ENCODE measurements at places on chromosomes 16 and 17.
A peak's percentile ranks its signal among the peaks of the same experiment; 100 is the strongest.

DNA sequence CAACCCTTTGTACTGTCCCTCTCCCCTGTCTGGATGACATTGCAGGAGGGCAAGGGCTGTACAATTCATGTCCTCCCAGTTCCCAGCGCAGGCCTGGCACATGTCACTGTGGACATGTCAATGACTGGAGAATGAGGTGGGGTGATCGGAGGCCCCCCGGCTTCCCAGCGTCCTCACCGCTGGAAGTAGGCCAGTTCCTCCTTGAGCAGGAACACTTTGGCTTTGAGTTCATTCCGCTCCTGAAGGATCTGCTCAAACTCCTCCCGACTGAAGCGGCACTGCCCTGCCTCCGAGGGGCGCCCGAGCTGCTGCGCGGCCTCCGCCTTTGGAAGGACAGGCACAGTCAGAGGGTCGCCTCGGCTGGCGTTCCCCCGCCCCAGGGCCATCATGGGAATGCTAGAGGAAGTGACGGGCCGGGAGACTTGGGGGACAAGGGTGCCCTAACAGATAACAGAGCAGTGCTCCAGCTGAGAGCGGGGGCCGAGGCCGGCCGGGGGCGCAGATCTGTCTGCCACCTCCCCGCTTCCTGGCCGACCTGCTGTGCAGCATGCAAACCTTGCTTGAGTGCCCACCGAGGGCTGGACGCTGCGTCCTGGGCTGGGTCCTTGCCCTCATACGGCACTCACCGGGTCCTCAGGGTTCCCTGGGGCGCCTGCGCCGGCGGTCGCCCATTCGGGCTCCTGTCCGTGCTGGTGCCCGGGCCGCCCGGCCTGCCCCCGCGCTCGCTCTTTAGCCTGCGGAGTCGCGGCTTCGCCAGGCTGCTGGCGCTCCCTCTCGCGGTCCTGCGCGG, 1.3 kb downstream of the RILP start:
- no peak for DNase-seq

GRCh38 chr16:12612598-12613101, 191.0 kb downstream of the CPPED1 start:
- DNase-seq: no peak

GRCh38 chr17:17533901-17534441, 37.8 kb upstream of the RASD1 start:
- no peak for DNase-seq

DNA sequence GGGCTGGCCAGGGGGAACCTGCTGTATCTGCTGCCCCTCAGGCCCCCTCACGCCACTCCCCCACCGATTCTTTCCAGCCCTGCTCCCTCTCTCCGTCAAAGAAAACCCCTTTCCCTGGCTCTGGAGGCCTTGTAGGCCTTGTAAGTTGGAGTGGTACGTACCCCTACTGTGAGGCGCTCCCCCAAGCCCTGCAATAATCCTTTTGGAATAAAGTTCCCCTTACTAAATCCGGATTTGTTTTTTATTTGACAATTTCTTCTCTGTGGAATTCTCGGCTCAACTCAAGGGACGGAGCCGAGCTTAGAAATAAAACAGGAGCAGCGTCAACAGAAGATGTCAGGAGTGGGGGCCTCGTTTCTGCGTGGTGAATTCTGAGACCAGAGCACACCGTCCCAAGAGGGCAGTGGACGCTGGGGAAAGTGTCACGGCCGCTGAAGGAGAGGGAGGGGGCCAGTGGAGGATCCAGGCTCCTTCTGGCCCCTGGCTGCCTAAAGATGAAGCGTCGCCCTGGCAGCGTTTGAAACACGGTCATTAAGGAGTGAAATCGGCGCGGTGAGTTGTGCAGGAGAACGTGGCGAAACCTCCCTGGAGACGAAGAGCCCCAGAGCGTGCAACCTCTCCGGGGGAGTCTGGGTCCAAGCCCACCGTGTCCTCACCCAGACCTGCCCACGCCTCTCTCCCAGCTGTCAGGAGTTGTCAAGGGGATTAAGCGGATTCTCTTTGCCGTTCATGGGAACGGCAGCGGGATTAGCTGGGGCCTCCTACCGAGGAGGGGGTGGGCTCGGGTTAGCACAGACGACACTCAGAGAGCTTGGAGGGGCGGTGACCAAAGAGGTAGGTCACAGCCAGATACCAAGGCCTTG, 47.0 kb downstream of the SLC7A5 start:
- no peak for DNase-seq

DNA sequence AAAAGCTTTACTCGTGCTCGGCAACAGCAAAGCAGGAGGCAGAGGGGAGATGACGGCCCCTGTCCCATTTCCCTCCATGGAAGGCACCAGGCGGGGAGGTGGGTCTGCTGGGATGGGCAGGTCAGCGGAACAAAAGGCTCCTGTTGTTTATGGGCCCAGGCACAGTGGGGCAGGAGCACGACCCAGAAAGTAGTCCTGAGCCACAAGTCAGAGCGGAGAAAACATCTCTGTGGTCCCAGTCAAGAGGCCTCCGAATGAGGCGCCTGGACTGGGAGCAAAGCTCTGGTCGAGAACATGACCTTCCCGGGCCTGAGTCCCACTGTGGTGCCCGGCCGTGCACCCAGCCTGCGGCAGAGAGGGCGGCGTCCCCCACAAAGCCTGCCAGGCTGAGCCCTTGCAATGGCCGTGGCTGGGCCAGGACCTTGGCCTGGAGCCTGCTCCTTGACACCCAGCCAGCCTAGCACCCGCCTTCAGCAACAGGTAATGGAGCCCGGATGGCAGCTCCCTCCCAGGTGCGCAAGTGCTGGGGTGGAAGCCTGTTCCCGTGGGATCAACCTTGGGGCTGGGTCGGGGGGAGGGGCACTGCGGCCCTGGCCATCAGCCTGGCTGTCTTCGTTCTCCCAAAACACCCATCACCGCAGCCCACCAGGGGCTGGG, 3.6 kb downstream of the RFNG start:
- DNase-seq: no peak

DNA sequence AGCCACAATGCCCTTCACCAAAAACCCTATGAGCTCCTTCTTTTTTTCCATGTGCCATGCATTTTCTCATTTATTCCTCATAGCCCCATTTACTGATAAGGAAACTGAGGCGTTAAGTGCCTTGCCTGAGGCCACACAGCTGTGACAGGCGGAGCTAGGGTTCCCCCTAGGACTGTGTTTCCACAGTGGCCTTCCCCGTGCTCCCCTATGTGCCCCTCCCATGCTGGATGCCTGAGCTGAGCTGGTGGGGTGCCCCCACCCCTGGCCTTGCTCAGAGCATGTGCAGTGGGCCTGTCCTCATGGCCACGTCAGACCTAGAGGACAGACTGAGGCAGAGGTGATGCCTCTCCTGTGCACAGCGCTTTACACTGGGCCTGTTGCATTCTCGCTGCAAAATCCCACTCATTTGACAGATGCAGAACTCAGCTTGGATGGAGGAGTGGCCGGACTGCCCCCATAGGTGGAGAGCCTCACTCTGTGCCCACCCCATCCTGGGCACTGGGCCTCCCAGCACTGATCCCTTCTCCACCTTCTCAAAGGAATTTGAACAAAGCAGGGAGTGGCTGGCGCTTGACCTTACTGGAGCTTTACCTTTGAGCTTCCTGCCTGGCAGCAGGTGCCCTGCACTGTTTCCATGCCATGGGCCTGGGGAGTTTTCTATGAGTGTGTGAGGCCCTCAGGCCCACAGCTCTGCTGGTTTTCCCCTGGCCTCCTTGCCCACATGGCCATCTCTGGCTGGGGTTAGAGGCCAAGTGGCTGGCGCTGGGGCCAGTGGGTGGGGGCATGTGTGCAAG, 2.6 kb downstream of the MAP2K3 start:
- DNase-seq: no peak

DNA sequence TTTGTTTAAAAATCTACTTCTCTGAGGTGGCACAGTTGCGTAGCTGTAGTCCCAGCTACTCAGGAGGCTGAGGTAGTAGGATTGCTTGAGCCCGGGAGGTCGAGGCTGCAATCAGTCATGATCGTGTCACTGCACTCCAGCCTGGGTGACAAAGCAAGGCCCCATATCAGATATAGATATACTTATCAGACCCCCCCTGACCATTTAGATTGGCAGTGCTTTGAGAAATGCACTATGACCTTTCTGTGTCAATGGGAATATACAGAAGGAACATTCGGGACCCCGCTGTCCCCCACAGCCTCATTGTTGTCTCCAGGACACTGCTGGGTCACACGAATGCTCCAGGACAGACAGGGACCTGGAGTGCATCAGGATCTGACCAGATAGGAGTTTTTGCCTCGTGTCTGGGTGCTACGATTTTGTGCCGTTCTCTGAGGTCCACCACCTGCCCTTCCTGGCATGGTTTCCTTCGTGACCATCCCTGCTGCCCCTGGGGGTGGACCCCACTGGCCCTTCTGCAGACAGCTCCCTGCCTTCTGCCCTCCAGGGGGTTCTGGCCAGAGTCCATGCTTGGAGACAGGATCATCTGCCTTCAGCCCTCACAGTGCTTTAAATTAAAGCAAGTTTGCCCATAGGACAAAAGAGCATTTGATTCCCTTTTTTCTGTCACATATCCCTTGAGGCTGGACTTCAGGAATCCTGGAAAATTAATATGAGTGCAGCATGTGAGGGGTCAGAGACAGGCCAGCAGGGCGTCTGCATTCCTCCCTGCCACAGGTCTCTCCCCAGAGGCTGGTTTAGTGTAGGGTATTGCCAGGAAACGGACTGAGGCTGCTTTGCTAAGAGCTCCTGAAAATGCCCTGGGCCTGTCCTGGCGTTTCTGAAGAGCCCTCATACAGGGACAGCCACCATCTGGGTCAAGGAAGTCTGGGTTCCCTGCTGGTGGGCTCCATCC, 19.3 kb downstream of the PLD6 start:
- no peak for DNase-seq

- no peak for DNase-seq
These were observed 13.6 kb upstream of the CBFB start for GRCh38 chr16:67015313-67015731.

GRCh38 chr17:7235693-7236665, 1.7 kb upstream of the DVL2 start:
- no peak for DNase-seq

DNA sequence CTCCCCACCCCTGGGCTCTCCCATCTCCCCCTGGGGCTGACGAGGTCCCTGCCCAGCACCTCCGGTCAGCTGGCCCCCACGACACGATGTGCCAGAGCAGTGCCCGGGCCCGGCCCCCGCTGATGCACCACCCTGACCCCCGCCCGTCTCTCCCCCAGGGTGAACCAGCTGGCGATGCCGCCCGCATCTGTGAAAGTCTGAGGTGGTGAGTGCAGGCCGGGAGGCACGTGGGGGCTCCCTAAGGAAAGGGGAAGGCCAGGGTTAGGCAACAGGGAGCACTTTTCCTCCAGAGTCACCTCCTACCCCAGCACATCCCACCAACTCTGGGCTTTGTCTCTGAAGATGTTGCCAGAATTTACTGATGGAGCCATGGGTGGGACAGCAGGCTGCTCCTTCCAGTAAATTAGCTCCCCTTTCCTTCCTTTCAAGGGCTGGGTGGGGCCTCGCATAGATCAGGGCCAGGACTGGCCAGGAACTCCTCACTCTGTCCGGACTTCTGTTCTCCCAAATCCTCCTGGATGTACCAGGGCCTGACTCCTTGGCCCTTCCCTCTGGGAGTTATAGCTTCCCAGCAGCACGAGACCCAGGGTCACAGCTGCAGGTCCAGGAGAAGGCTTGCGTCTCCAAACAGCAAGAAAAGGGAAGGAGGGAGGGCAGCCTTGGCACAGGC, 18.3 kb downstream of the MYBBP1A start:
- peak; percentile 7 for DNase-seq

- no peak for DNase-seq
These were observed 63.5 kb downstream of the PARN start for GRCh38 chr16:14566599-14566998.

- DNase-seq: no peak
These were observed 75.6 kb upstream of the HNF1B start for GRCh38 chr17:37820313-37820994.

- DNase-seq: no peak
These were observed 36.1 kb upstream of the HELZ start for GRCh38 chr17:67281053-67281452.

- DNase-seq: no peak
These were observed 388.2 kb upstream of the MAF start for GRCh38 chr16:79988721-79989220.

DNA sequence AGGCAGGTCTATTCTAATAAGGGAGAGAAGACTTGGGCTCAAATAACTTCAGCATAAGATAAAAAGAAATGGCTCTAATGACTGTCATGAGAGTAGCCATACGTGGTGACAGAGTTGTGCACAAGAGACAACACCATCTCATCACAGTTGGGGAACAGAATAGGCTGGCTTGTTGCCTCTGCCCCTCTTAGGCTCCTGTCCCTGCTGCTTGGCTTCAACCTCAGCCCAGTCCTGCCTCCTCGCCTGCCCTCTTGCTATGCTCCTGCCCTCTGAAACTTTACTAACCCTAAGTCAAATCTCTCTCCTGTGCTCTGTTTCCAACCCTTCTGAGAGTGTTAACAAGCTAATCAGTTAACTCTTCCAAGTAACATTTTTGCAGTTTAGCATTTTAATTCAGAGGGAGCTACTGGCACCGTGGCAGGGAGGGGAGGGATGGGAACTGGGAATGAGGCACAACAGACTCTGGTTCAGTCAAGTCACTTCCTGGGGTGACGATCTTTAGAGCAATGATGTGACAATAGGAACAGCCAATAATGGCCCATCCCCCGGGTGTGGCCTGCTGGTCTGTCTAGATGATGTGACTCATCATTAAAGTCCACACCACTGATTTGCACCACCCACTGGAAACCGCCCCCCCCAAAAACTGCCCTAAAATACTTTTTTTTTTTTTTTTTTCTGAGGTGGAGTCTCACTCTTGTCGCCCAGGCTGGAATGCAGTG, 35.5 kb downstream of the DNAH17 start:
- no peak for DNase-seq

GRCh38 chr16:71311553-71312158, 22.5 kb upstream of the CMTR2 start:
- no peak for DNase-seq

- no peak for DNase-seq
These were observed 146.0 kb downstream of the FTO start for GRCh38 chr16:53849994-53850393.

- no peak for DNase-seq
These were observed 60.9 kb downstream of the IRX5 start for GRCh38 chr16:54991525-54991924.

GRCh38 chr17:7296189-7296861, 1.9 kb upstream of the YBX2 start:
- no peak for DNase-seq

DNA sequence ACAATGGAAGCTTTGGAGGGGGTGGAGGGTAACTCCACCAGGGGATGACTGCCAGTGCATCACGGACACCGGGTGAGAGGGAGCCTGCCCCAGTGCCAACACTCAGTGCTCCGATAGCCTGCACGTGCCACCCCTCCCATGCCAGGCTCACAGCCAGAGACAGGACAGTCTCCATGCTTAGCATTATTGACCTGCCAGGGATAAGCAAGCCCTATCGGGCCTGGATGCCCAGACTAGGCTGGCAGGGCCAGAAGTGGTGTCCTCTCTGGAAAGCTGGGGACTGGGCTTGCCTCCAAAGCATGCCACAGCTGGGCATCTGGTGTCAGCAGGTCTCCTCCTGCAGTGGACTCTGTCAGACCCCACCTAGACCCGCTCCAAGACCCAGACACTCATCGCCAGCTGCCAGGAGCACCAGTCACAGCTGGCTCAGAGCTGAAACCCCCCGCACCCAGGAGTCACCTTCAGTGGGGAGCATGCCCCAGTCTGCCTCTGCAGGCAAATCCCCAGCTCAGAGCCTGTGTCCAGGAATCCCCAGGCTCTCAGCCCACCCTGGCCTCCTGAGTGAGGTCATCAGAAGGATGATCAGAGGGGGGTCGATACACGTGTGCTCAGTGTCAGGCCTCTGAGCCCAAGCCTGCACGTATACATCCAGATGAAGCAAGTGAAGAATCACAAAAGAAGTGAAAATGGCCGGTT, 1.8 kb upstream of the RHBDF1 start:
- no peak for DNase-seq
